ENCODE measurements at places on chromosomes 7 and 10. TPM values are rescaled to one million over a fixed set of nuclear protein-coding genes. Genes with fewer than 3 reads are reported as not detected.
A peak's percentile ranks its signal among the peaks of the same experiment; 100 is the strongest.

Gene IGFBP3
- total RNA-seq, result 2,130 TPM

GRCh38 chr10:1358860-1359625, 302.9 kb downstream of the WDR37 start:
- no peak for DNase-seq

Gene GRM3
- not detected for total RNA-seq

DNA sequence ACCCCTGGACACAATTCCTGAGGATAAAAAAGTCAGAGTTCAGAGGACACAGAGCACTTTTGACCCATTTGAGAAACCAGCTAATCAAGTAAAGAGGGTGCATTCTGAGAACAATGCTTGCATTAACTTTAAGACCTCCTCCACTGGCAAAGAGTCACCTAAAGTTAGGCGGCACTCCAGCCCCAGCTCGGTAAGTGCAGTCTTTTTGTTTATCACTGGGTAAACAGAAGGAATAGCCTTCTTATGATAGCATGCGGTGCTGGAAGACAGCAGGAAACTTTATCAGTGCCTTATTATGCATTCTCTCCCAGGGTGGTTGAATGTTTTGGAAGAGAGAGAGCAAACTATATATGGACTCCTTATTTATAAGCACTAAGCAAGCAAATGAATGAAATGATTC, 130.5 kb downstream of the CDK14 start:
- DNase-seq, result peak; percentile 79

DNA sequence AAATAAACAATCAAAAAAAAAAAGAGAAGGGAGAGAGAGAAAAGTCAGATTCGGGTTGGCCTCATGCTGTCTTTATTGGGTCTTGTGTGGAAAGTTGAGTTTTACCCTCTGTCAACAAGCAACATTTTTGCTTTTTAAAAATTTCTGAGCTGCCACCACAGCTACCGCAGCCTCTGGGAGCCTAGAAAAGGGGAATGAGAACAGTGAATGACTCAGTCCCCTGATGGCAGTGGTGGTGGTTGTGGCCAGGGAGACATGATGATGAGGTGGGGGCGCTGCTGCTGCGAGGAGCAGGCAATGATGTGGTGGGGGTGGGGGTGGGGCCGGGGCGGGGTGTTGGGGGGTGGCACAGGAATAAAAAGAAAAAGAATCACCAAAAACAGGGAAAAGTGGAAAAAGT, 20.0 kb upstream of the CREB3L2 start:
- peak; percentile 30 for DNase-seq

Gene LIPJ
- total RNA-seq, result not detected

Gene GJD4
- not detected for total RNA-seq

- DNase-seq, result no peak
Measured at GRCh38 chr10:22723783-22724182, 9.4 kb upstream of the PIP4K2A start.

- no peak for DNase-seq
Measured at GRCh38 chr7:65397730-65398142, 24.1 kb downstream of the ZNF92 start.

Gene MOSPD3
- 18.5 TPM for total RNA-seq

GRCh38 chr7:82757-83155, 109.6 kb upstream of the FAM20C start:
- DNase-seq, result no peak

DNA sequence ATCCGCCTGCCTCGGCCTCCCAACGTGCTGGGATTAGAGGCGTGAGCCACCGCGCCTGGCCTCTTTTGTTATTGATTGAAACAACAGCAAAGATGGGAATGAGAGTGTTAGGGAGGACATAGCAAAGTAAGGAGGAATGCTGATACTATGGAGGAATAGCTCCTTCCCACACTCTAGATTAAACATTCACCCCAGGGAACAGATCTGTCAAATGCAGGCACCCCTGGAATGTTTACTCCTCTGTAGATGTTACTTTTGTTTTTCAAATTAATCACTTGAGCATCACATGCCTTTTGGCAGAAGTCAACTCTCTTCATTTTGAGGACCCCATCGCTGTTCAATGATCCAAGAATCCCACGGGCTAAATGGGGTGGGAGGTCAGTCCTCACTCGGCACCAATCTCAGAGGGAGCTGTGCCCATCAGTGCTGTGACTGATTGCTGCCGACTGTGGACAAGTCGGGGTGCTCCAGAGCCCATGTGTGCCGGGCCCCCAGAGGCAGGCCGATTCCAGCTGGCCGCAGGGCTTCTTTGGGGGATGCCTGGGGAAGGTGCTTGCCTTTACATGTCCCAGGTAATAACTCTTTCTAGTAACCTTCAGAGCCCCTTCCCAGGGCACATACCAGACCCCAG, 10.2 kb upstream of the COBL start:
- no peak for DNase-seq

- no peak for DNase-seq
Measured at GRCh38 chr7:14000247-14000646, 10.8 kb upstream of the ETV1 start.

DNA sequence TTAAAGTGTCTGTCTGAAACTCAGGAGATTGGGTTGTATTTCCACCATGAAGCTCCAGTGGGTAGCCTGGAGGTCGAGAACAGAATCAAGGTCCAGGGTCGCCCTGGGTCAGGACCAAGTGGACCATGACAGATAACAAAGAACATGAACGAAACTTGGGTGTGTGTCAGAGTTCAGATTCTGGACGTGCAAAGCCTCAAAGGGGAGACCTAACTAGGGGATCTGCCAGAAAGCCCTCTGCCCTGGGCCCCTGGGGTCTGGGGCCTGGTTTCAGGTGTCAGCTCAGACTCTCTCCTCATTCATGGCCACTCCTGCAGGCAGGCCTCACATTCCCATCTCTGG, 1.6 kb downstream of the RASSF4 start:
- DNase-seq, result no peak

DNA sequence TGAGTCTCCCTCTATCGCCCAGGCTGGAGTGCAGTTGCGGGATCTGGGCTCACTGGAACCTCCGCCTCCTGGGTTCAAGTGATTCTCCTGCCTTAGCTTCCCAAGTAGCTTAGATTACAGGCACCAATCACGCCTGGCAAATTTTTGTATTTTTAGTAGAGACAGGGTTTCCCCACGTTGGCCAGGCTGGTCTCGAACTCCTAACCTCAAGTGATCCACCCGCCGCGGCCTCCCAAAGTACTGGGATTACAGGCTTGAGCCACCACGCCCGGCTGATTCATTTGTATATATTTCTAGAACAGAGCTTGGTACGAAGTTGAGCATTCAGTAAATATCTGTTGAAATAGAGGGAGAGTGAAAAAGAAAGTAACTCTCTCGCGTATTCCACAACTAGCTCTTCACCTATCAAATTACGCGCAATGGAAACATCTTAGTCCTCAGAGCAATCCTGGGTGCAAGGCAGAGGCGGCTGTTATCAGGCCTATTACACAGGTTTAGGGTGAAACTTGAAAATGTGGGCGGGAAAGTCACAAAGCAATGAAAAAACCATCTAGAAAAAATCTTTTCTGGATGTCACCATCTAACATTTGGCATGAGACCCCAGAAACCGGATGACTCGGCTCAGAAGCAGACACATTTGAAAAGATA, 707 bp upstream of the GHITM start:
- peak; percentile 83 for DNase-seq

GRCh38 chr10:6487920-6488319, 92.2 kb downstream of the PRKCQ start:
- DNase-seq, result no peak

DNA sequence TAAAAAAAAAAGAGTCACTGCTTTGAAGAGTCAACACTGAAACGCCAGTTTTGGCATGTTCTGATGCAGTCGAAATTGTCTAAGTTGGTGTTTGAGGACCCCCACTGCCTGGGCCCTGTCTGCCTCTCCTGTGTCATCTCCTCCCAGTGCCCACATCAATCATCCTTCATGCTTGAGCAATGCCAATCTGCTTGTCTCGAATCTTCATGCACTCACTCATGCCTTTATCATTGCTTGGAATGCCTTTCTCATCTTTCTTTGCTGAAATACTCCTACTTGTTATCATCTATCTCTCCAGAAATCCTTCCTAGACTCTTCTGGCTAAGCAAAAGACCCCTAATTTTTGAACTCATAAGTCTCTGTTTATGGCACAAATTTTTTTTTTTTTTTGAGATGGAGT, 42.1 kb upstream of the PLPP4 start:
- no peak for DNase-seq

GRCh38 chr10:11931038-11931437, 107.9 kb downstream of the PROSER2 start:
- DNase-seq, result no peak

- no peak for DNase-seq
Measured at GRCh38 chr7:129750091-129750490, 138.6 kb downstream of the NRF1 start.

Gene INMT
- total RNA-seq, result 0.66 TPM

GRCh38 chr7:17441557-17441956, 143.1 kb downstream of the AHR start:
- DNase-seq, result no peak

- no peak for DNase-seq
Measured at GRCh38 chr7:111660478-111660877, 98.2 kb upstream of the IMMP2L start.

DNA sequence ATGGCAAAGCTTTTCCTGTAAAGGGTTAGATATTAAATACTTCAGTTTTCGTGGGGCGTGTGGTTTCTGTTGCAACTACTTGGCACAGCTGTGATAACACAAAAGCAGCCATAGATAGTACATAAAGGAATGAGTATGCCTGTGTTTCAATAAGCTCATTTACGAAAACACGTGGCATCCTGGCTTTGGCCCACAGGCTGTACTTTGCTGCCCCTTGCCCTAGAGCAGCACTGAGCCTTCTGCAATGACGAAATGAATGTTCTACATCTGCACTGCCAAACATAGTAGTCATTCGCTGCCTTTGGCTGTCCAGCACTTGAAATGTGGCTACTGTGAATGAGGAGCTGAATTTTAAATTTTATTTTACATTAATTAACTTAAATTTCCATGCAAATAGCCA, 376.2 kb upstream of the TPK1 start:
- DNase-seq, result peak; percentile 75

Gene RHEB
- 144 TPM for total RNA-seq

Gene FAM171A1
- total RNA-seq, result 14.8 TPM

Gene OR2A1
- not detected for total RNA-seq
